ENCODE measurements at places on chromosomes 12 and 14. TPM values are rescaled to one million over a fixed set of nuclear protein-coding genes. Genes with fewer than 3 reads are reported as not detected.

DNA sequence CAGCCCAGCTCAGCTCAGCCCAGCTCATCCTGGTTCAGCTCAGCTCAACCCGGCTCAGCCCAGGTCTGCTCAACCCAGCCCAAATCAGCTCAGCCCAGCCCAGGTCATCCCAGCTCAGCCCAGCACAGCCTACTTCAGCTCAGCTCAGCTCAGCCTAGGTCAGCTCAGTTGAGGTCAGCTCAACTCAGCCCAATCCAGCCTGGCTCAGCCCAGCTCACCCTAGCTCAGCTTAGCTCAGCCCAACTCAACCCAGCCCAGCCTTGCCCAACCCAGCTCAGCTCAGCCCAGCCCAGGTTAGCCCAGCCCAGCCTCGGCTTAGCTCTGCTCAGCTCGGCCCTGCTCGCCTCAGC is 332.3 kb downstream of the TMEM121 start:
- no peak for DNase-seq

DNA sequence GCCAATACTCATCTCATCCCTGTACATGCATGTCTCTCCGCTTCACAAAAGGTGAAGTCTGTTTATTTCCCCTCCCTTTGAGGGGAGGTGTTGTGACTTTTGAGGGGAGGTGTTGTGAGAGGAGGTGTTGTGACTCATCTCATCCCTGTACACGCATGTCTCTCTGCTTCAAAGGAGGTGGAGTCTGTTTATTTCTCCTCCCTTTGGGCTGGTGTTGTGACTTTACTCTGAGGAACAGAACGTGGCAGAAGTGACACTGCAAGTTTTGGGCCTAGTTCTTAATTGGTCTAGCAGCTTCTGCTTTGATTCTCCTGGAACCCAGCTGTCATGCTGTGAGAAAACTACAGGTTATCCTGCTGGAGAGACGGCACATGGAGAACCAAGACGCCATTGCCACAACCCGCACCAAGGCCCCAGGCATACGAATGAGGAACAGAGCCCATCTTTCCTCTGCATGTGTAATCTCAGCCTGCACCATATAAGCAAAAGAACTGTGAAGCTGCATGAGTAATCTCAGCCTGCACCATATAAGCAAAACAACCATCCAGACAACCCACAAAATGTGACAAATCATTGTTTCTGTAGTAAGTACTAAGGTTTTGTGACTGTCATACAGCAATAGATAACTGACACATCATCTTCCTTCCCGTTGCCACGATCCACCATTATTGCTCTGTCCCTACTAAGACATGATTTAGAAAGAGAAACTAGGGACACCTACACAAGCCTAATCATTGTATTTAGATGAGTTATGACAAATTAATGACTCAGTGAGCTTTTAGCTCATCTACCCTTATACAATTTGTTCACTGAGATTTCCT is 30.0 kb downstream of the GALNT4 start:
- DNase-seq = no peak

- DNase-seq = no peak
Observed at GRCh38 chr14:71591231-71591630, 341.0 kb upstream of the RGS6 start.

Gene EXOC3L4
- total RNA-seq = 34.2 TPM

Gene GLI1
- 0.16 TPM for total RNA-seq

All from right lobe of liver (tissue), 6 donors.